ENCODE measurements at places on chromosomes 6 and 20.
A peak's percentile ranks its signal among the peaks of the same experiment; 100 is the strongest.

DNA sequence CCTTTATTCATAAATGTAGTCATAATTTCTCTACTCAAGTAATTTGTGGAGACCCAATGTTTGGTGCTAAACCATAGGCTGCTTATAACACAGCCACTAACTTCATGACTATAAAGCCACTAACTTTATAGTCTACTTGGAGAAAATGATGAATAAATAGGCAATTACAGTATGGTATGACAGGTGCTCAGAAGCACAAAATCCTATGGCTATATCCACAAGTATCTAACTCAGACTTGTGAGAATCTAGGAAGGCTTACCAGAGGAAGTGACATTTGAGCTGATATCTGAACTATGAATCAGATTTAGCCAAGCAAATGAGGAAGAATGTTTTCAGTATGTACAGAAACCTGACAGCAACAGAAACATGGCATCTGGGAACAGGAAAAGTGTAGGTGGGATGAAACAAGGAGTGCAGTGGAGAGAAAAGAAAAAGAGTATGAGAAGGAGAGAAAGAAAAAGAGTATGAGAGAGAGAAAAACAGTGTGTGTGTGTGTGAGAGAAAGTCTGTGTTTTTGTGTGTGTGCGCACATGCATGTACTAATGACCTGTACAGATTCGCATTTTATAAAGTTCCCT lies 59.9 kb downstream of the REV3L start:
- DNase-seq = peak; percentile 33

DNA sequence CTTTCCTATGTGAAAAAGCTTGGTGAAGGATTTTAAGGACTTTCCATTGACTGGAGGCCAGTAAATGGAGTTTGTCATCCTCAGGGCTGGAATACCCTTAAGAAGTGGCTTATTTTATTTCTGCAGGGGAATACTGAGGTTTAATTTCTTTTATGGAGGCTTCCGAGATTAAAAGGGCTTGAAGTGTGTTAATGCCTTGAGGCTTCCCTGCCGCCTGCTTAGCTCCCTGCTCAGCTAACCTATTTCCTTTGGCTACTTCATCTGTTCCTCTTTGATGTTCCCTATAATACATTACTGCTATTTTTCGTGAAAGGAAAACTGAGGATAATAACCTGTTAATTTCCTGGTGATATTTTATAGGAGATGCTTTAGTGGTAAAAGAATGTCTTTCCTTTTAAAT lies 44.2 kb downstream of the HLA-DPB1 start:
- DNase-seq = no peak

- no peak for DNase-seq
These were observed at the start of gene OTOR for GRCh38 chr20:16748308-16748900. Gene OTOR, plus strand, starts transcription at chr20:16748358. Its CDS starts 44 bp downstream, at chr20:16748402.

GRCh38 chr6:133447924-133448323 lies 206.8 kb downstream of the EYA4 start:
- peak; percentile 49 for DNase-seq

Data from fibroblast of mammary gland (primary cell).